Suprapubic skin (tissue), 4 donors: ENCODE measurements at places on chromosomes 3 and 15. TPM values are rescaled to one million over a fixed set of nuclear protein-coding genes. Genes with fewer than 3 reads are reported as not detected.

- H3K36me3 ChIP-seq, result no peaks in the 10 kb centered on the region
- H3K27ac ChIP-seq, result no peak overlapping the region
- no peaks in the 10 kb centered on the region for H3K27me3 ChIP-seq
Measured at GRCh38 chr3:166957121-166957520, 423.0 kb downstream of the ZBBX start.

DNA sequence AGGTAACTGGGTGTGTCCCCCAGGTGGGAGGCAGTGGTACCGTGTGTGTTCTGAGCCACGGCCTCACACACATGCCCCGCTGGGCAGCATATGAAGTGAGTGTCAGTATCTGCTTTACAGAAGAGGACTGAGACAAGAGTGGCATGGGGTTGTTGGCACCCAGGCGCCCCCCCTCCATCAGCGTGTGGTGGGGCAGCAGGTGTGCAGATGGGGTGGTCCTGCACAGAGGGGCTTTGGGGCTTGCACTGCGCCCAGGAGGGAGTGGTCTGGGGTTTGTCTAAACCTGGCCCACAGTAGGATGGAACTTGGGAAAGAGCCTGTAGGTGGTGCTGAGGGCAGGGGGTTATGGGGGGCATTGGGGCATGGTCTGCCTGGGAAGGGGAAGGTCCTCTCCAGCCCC, 176.0 kb downstream of the APBA2 start:
- no peak for DNase-seq
- peaks cover 3% of the 10 kb centered on the region for H3K27me3 ChIP-seq
- no peaks in the 10 kb centered on the region for H3K36me3 ChIP-seq

LRRC31 gene
- total RNA-seq, result not detected

LPP gene
- 72.8 TPM for total RNA-seq

ERICH6 gene
- total RNA-seq, result not detected

CCR9 gene
- not detected for total RNA-seq

- H3K4me3 ChIP-seq, result no peak overlapping the region
- no peaks in the 10 kb centered on the region for H3K36me3 ChIP-seq
- no peaks in the 10 kb centered on the region for H3K27me3 ChIP-seq
- no peak for DNase-seq
- no peak overlapping the region for H3K27ac ChIP-seq
Measured at GRCh38 chr3:73592154-73593144, 32.3 kb downstream of the PDZRN3 start.

MUC13 gene
- total RNA-seq, result not detected

- H3K36me3 ChIP-seq, result no peaks in the 10 kb centered on the region
- no peak for DNase-seq
- H3K27ac ChIP-seq, result no peak overlapping the region
- no peaks in the 10 kb centered on the region for H3K27me3 ChIP-seq
- H3K4me1 ChIP-seq, result peaks cover 47% of the 10 kb centered on the region
Measured at GRCh38 chr15:66880380-66881155, 178.5 kb downstream of the SMAD6 start.

DUOX1 gene
- total RNA-seq, result 87.2 TPM

MED12L gene
- 0.15 TPM for total RNA-seq
